ENCODE measurements at places on chromosomes 12 and 14. TPM values are rescaled to one million over a fixed set of nuclear protein-coding genes. Genes with fewer than 3 reads are reported as not detected.

The IFNG-AS1 gene
- total RNA-seq, result 0.09 TPM

The ETFRF1 gene
- 20.6 TPM for total RNA-seq

The NINJ2 gene
- not detected for total RNA-seq

The KLRK1 gene
- not detected for total RNA-seq

The TAS2R9 gene
- total RNA-seq, result 0.09 TPM

The NELL2 gene
- total RNA-seq, result 4.6 TPM

The MMP17 gene
- 5.6 TPM for total RNA-seq

- DNase-seq, result no peak
Measured at GRCh38 chr12:51846911-51847642, 1.4 kb downstream of the FIGNL2 start.

GRCh38 chr12:106392759-106393158, 35.2 kb downstream of the POLR3B start:
- DNase-seq, result no peak

- no peak for DNase-seq
Measured at GRCh38 chr12:126474703-126475102, 1409.5 kb downstream of the AACS start.

DNA sequence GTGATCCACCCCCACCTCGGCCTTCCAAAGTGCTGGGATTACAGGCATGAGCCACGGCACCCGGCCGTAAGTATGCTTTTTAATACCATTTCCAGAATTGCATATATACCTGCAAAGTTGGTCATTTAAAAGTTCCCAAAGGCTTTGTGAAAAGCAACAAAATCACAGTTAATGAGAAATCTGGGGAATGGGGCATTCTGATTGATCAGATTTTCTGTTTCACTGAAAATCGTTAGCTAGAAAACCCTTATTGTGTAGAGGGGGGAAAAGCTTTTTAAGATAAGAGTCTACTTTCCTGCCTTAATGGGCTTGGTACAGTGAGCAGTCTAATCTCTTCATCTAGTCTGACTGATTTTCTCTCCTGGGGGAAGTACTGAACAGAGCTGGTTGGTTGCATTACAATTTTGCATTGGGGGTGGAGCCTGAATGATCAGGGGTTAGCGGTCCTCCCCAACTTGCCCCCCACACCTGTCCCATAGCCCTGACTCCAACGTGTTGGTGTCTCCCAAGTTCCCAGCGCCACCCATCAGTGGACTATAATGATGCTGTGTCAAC, 23.8 kb downstream of the IL31 start:
- no peak for DNase-seq

GRCh38 chr12:66877925-66878324, 199.0 kb upstream of the GRIP1 start:
- DNase-seq, result no peak

DNA sequence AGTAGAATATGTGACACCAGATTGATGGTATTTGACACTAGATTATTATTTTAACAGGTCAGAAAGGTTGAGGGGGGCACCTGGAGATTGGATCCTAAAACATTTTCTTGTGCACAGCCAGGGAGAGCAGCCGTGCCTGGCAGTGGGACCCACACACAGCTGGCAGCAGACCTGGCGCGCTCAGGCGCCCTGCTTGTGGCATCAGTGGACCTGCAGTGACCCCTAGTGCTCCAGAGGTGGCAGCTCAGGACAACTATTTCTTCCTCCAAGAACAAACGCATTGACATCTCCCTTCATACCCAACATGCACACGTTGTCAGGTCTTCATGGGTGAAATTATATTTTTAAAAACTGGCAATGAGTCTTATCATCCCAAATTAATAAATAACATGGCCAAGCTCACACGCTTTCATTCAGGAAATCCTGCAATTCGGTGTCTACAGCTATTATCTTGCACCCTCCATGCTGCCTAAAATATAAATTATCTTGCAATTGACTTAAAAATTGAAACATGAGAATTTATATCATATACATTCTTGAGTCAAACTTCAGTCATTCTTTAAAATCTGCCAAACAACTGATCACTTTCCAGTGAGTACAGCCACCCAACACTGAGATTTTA, 7.7 kb upstream of the TMEM132D start:
- no peak for DNase-seq

DNA sequence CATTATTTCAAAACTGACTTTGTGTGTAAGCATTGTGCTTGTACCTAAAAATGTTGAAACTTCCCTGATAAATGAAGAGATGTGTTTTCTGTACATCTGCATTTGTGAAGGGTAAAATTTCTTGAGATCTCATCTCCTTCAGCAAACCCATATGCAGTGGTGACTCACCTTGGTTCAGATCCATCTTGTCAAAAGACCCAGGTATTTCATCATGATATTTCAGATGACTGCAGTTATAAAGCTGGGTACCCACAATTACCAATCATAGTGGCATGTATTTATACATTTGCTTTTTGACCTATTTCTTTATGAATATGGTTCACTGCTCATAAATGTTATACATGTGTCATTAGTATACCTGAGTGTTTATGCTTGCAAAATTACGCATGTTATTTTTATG, 1213.6 kb downstream of the GALC start:
- DNase-seq, result peak; percentile 34

GRCh38 chr12:45695035-45695434, 34.5 kb upstream of the ARID2 start:
- DNase-seq, result peak; percentile 8

GRCh38 chr14:20603813-20604690, 12.9 kb upstream of the RNASE12 start:
- no peak for DNase-seq

DNA sequence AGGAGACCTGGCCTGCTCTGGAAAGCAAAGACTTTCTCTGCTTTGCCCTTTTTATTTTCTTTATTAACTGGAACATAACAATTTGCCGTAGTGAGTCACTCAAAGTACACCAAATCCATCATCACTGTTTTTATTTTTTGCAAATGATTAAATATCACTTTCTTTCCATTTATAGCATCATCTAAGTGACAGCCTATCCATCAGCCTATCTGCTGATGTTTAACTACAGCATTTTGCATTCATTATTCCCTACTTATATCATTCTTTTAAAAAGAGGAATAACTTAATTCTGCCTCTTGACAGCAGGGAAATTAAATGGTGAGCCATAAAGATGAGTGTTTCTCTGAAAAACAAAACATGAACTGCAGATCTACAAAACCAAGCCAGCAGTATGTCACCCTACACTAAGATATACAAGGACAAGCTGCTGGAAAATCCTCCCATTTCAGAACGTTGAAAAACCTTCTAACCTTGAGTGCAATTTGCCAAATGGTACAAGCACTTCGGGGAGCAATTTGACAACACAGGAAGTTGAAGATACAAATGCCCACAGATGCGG, 821.3 kb upstream of the TMEM132C start:
- no peak for DNase-seq

- no peak for DNase-seq
Measured at GRCh38 chr12:50545213-50545612, 40.4 kb downstream of the DIP2B start.

DNA sequence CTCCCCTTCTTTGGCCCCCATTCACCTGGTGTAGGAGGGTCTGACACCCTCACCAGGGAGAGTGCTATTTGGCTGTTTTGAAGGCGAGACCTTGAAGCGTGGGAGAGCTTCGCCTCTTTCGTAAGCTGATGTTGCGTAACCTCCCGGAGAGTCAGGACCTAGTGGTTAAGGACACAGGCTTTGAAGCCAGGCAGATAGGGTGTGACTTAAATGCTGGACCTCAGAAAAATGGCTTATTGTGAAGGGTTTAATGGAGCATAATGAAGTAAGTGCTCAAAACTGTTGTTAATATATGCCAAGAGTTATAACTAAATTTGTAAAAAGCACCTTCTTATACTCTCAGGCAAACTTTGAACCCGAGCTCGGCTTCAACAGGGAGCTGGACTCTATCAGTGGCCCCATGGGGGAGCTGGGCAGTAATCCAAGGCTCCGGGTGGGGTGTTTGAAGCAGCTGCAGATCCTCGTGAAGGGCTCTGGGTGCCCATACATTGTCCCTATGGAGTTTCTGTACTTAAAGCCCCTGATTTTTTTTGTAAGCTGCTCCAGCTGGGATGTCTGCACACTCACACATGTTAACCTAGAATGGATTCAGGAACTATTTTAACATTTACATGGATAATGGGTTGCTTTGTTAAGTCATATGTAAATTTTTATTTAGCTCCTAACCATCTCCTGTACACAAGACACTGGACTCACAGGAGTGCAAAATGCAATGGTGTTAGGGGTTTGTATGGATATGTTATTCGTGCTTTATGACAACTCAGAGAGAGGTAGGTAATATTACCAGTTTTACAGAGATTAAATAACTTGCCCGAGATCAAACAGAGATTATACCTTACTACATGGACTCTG, 26.0 kb downstream of the PPFIBP1 start:
- peak; percentile 98 for DNase-seq

GRCh38 chr14:103401223-103402214, 16.3 kb downstream of the MARK3 start:
- peak; percentile 73 for DNase-seq

DNA sequence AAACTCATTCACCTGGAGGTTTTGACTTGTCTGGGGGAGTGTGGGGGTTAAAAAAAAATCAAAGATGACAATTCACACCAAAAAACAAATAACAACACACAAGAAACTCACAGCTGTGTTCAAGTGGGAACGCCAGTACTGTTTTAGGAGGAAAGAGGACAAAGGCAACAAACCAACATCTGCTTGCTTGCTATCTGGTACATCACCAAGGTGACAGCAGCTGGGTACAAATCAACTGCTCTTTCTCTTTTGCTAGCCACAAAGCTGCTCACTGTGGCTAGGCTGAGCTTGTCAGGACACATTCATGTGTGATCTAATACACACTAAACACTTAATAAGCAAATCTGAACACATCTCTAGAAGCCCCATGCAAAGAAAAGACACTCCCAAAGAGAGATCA, 128.0 kb upstream of the RAP1B start:
- no peak for DNase-seq

DNA sequence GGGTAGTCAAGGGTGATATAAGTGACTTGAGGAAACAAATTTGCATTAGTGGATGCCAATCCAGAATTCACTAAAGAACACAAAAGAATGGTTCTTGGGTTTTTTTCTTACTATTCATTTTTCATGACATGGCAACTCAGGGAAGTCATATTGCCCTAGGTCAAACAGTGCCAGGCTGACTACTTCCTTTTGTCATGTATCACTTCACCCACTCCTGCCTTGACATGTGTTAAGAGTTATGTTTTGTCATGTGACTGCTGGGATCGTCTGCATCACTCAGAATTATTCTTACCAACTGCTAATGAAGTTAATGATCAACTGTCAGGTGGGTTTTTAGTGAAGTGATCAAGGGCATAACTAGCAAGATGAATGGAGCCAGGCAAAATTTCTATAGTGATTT, 74.2 kb downstream of the PRORP start:
- DNase-seq, result no peak

DNA sequence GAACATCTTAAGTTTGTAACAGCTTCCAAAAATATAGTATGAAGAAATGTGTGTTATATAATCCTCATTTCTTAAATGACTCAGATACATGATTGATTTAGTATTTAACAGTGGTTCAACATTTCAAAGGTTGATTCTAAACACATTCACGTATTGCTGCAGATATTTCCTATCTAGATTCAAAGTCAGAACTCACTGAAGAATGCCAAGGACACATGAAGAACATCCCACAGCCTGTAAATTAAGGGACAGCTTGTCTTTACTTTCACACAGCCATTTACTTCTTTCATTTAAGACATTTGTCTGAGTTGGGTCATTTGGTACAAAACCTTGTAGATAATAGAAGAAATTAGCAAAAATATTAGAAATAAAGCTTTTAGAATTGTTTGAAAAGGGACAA, 66.9 kb upstream of the CPSF6 start:
- DNase-seq, result no peak

DNA sequence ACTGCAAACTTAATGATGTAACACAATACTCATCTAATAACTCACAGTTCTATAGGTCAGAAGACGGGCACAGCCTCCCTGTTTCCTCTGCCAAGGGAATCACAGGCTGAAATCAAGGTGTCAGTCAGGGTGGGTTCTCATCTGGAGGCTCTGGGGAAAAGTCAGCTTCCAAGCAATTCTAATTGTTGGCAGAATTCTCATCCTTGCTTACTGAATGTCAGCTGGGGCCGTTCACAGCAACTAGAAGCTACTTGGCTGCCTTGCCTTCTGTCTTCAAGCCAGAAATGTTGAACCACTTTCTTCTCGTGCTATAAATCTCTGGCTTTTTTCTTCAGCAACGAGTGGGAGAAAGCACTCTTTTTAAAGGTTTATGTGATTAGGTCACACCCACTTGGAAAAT, 80.1 kb upstream of the PDZRN4 start:
- DNase-seq, result no peak

DNA sequence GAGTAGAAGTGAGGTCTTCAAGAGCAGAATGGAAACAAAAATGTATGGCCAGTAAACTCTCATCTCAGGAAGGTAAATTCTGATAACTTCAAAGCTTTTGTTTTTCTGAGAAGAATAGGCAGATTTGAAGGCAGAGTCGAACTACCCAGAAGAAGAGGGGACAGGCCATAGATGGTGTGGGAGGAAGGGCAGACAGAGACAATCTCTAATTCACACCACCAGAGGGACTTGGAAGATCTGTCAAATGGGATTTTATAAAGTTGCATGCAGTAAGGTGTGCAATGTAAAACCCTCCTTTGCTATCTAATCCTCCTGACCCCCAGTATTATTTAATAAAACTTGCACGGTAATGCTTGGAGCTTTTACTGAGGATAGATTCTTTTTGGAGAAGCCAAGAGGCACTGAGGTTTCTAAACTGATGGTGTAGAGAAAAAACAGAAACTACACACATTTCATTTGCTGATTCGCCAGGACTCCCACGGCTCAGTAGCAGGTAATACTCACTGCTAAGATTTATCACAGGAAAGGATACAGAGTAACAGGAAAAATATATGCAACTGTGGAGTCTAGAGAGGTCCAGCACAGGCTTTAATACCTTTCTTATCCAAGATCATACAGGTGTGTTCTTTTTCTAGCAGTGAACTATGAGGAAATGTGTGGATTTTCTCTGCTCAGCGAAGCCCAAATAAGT, 18.3 kb downstream of the SLC38A2 start:
- no peak for DNase-seq

DNA sequence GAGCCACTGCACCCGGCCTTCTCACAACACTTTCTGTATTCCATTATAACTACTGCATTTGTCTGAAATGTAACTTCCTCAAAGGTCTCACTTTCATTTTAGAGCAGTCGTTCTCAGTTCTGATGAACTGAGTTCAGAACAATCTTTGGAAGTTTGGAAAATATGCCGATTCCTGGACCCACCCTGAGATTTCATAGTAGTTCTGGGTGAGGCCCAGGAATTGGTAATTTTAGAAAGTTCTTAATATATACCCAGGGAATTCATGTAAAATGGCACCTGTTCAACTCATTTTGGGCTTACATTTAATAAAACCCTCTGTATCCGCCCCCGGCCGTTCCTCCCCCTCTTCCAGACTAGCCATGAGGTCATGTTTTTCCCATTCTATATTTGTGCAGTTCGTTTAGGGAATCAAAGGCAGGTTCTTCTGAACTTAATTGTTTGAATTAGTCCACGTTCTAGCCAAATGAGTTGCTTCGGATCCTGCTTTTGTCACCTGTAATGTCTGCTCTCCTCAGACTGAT, 5.9 kb downstream of the GSG1 start:
- DNase-seq, result peak; percentile 76
